Stimulated activated naive CD4-positive, alpha-beta T cell (primary cell): ENCODE measurements at places on chromosomes 1 and 21.
A peak's percentile ranks its signal among the peaks of the same experiment; 100 is the strongest.

DNA sequence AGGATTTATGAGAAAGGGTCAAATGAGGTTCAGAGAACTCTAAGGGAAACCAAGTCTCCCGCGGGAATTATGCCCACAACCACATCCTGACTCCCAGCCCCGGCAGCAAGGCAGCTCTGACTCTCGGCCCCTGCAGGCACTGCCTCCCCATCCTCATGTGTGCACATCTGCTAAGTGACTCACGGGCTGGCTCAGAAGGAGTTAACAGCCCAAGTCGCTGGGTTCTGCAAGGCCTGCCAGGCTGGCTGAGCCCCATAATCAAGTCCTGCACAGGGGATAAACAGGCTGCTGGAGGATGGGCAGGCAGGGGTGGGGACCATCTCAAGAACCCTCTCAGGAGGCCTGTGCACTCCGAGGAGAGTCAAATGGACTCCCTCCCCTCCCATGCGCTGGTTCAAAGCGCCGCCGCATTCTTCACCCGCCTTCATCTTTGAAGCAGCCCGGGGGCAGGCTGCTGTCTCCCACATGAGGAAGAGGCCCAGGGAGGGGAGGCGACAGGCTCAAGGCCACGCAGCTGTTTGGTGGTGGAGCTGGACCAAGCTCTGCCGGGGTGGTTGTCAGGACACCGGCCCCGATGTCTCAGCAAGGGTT, 344.3 kb downstream of the MATN1 start:
- no peak for DNase-seq

DNA sequence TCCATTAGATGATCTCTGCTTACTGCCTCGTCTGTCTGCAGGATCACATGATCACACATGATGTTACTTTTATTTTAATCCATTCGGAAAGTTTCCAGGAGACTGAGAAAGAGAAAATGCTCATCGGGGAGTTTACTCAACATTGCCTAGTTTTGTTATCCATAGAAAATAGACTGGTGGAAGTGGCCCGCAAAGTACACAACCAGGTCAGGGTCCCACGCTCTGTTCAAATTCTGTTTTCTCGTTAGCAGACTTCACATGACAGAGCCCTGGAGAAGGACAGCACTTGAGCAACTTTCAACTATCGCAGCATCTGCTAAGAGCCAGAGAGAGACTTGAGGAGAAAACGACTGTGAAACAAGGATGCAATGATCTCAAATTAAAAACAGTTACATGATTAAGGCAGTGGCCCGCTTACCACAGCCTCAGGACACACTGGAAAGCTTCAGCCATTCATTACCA, 44.2 kb downstream of the ADAMTS1 start:
- no peak for DNase-seq

- DNase-seq = no peak
These were observed 7.1 kb upstream of the DDI2 start for GRCh38 chr1:15610167-15610566.

DNA sequence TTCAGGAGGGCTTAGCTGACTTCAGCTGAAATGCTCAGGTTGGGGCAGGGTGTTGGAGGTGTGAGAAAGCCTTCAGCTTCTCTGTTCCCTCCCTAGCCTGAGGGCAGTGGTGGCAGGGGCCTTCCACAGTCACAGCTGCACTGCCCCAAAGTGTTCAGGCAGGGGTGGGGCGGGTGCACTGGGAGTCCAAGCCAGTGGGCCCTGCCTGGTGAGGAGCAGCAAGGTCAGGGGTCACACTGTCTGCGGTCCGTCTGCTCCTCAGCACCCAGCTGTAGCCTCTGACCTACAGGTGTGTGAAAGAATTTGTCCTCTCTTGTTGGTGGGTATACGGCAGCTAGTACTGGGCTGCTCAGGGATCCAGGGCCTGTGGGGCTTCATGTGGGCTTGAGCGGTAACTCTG, 490.4 kb upstream of the NCAM2 start:
- DNase-seq = no peak

- DNase-seq = no peak
These were observed 61.8 kb upstream of the IFNLR1 start for GRCh38 chr1:24248859-24249258.

- no peak for DNase-seq
These were observed 62.8 kb upstream of the ARHGEF16 start for GRCh38 chr1:3391711-3392110.

GRCh38 chr1:32765570-32766327, 51.4 kb downstream of the YARS1 start:
- no peak for DNase-seq

DNA sequence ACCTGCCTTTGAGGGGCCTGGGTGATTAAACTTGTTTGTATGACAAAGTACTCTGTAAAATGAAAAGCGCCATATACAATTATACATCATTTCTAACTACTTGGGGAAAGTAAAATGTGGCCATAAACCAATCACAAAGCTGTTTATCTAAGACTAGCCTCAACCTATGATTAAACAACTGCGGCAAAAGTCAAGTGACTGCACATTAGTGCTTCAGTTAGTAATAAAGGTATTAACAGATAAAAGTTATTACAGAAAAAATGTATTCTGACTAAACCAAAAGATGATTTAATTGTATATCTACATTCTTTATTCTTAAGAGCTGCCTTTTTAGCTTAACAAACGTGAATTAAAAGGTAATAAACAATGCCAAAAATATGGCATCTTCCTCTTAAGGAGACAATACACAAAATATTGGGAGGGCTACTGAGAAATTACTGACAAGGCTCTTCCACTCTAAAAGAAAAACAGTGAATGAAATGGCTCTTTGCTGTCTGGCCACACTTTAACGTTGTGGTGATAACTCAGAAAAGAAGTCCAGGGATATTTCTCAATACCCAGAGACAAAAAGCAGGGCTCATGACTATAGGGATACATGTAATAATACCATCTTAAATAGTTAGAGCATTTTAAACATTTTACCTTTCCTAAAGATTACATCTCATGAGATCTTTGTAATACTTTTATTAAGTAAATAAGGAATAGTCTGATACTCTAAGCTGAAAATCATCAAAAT, 8.6 kb downstream of the ARHGAP29 start:
- no peak for DNase-seq

DNA sequence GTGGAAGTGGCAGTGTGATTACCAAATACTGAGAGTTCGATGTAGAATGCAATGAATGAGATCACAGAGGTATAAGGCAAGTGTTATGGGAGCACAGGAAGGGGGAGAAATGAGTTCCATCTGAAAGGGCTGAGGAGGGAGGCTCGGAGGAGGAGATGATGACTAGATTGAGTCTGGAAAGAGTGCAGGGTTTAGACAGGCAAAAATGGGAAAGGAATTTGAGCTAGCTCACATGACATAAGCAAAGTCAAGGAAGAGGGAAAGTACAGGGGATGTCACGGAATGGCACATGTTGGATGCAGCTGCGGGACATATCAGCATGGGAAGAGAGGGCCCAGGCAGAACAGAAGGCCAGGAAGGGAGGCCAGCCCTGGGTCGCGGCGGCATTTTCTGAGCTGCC, 132.7 kb downstream of the RUNX1 start:
- DNase-seq = no peak

- DNase-seq = peak; percentile 31
These were observed 773 bp downstream of the IFNGR2 start for GRCh38 chr21:33403786-33404585.

- DNase-seq = no peak
These were observed 143.5 kb downstream of the PEX14 start for GRCh38 chr1:10617931-10618885.

DNA sequence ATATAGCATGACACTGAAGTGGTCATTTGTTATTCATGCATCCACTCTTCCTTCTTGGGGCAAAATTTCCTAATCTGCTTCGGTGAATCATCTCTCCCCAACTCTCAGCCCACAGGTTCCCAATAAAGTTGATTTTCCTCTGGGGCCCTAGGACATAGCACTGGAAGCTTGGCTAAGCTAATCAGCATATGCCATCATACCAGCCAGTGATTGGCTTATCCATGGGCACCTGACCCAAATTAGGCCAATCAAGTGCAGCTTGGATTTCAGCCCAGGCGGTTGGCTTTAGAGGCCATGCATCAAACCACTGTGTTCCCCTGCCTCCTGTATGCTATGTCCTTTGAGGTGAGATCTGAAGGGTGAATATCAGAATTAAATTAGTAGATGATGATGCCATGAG, 58.9 kb downstream of the C1orf94 start:
- DNase-seq = no peak

DNA sequence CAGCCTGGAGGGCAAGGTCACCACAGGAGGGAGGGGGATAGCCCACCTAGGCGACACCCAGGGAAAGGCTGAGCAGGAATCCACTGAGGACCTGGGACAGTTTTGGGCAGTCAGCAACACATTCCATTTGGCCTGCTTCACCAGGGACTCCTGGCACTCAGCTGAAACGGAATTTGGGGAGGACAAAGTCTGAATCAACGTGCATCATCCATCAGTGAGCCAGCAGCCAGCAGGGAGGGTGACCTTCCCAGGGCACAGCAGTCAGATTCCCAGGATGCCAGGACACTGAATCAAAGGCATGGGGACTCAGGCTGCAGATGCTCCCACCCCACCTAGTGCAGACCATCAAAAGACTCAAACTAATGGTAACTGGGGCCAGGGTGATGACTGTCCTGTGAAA, 4.6 kb downstream of the SH3BP5L start:
- no peak for DNase-seq

- no peak for DNase-seq
These were observed 1.0 kb downstream of the TMEM59 start for GRCh38 chr1:54051933-54052430.

DNA sequence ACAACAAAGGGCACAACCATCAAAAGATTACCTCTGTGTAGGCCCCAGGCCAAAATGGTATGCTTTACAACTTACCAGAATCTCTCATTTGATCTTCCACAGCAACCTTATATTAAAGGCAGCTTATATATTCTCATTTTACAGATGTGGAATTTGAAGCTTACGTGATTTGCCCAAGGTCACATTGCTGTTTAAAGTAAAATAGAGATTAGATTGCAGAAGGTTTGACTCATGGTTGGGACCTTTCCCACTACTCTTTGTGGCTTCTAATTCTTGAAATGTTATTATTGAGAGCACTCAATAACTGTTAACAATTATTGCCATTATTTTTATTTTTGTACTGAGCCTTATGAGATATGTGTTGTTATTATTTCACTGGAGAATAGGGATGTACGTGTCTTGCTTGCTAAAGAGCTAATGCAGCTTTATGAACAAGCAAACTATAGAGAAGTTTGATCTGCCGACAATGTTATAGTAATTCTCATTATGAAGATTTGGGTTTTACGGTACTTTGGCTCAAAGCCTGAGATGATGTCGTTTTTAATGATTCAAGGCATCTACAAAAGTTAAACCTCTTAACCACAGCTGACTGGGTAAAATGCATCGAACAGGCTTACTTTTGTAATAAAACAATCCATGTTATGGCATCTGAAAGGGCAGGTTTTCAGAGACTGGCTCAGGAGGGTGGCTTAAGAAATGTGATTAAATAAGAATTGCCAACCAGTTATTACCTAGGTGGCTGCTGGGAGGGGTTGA, 43.3 kb upstream of the TSNAX start:
- no peak for DNase-seq

DNA sequence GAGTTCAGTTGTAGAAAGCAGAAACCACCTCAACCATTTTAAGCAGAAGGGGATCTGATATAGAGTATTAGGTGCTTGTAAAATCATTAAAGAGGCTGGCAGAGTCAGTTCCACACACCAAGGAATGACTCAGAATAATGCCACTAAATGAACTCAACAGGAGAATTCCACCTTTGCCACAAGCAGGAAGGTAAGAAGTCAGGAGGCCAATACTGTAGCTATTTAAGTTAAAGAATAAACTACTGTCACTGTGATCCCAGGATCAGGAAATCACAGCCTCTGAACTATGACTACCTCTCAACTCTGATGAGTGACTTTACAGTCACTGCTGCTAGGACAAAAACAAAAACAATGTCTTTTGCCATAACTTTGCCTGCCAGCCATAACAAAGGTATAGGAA, 52.5 kb upstream of the PRMT6 start:
- no peak for DNase-seq

- no peak for DNase-seq
These were observed 76.4 kb downstream of the ST3GAL3 start for GRCh38 chr1:43783671-43784205.

DNA sequence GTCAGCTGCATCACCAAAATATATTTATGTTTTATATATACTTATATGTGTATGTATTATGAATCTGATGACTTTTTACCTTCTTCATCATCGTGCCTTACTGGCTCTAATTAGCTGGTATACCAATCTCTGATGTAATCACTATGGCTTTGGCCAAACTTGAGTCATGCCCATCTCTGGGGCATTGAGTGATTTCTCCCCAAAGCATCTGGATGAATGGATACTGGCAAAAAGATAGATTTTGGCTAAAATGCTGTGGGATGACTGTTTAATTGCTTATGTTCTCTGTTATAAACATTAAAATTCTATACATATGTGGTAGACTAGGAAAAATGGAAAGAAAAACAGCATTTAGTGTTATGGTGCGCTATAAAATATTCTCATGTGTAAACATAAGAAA, 19.6 kb downstream of the CDKN2C start:
- no peak for DNase-seq

GRCh38 chr1:39955547-39956539, 898 bp downstream of the MFSD2A start:
- DNase-seq = no peak

- no peak for DNase-seq
These were observed 63.7 kb upstream of the DPT start for GRCh38 chr1:168792592-168793125.

- DNase-seq = no peak
These were observed 5.3 kb downstream of the ARF1 start for GRCh38 chr1:228087771-228088251.

- no peak for DNase-seq
These were observed 974 bp upstream of the FNBP1L start for GRCh38 chr1:93446837-93447451.

DNA sequence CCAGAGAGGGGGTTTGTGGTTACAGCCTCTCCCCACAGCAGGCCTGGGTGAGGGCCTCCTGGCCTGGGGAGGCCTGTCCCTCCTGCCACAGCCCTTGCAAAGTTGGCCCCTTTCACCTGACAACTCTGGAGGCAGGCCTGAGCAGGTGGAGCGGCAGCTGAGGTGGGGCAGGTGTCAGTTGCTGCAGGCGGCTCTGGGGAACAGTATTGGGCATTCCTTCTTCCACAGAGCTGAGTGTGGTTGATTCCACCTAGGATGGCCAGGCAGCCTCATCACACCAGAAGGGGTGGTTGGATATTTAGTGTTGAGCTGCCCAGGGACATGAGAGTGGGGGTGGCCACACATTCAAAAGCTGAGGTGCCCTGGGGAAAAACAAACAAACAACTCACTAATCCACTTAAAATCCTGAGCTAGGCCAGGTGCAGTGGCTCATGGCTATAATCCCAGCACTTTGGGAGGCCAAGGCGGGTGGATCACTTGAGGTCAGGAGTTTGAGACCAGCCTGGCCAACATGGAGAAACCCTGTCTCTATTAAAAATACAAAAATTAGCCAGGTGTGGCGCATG, 31.1 kb downstream of the PIGP start:
- DNase-seq = no peak

DNA sequence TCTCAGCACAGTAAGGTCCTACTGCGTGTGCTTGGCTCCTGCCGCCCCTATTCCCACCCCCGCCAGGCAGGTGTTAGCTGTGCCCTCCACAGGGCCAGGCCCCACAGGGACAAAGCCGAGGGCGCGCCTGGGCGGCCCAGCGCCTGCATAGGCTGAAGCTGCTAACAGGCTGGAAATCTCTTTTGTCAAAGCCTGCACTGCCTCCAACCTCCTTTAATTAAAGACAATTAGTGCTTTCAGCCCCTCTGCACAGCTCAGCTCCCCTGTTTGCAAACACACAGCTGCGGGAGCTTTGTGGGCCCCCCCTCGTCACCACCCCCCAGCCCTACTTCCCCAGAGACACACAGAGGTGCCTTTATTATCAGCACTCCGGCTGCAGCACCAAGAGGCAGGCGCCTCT, 95.9 kb downstream of the EPHB2 start:
- no peak for DNase-seq

GRCh38 chr1:230594214-230594773, 48.0 kb upstream of the COG2 start:
- DNase-seq = no peak
